Transverse colon (tissue), 4 donors: ENCODE measurements at places on chromosomes 11 and 22. TPM values are rescaled to one million over a fixed set of nuclear protein-coding genes. Genes with fewer than 3 reads are reported as not detected.

- peak; percentile 15 for DNase-seq
These were observed 365.7 kb upstream of the CADM1 start for GRCh38 chr11:115869780-115870431.

GRCh38 chr22:43731988-43732387, 80.1 kb downstream of the EFCAB6 start:
- DNase-seq: no peak

DNA sequence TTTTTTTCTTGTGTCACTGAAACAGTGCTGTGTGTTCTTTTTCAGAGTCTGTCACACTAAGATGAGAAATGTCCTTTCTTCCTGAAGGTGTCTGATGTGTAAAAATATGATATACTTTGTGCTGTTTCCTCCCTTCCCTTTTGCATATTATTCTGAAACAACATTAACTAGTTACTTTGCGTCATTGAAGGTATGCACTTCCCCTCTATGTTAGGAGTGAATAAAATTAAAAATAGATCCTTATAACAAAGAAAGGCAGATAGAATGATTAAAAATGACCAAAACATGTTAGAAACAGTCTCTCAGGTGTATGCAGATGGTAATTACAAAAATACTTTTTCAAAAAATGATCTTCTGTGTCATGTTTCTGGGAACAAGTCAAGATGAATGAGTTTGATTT, 1.6 kb upstream of the RAB30 start:
- DNase-seq: no peak

TECTA gene
- 0.48 TPM for total RNA-seq

DNA sequence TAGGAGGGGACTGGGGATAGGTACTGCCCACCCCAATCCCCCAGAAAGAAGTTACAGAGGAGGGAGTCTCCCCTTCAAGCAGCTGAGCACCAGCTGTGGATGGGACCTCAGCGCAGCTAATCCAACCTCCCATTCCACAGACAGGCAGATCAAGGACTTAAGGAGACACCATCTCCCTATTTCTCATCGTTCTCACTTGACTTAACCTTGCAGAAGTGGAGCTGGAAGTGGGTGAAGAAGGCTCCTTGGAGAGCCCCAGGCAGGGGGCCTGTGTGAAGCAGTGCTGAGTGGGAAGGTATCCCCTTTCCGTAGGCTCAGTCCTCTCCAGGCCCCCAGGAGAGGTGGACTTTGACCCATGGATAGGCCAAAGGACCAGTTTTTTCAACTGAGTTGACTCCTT, 27.3 kb downstream of the USP35 start:
- DNase-seq: no peak

- no peak for DNase-seq
These were observed 8.6 kb upstream of the TRIM29 start for GRCh38 chr11:120146413-120147093.

GRCh38 chr22:49925525-49926128, 7.2 kb downstream of the CRELD2 start:
- DNase-seq: peak; percentile 58

DNA sequence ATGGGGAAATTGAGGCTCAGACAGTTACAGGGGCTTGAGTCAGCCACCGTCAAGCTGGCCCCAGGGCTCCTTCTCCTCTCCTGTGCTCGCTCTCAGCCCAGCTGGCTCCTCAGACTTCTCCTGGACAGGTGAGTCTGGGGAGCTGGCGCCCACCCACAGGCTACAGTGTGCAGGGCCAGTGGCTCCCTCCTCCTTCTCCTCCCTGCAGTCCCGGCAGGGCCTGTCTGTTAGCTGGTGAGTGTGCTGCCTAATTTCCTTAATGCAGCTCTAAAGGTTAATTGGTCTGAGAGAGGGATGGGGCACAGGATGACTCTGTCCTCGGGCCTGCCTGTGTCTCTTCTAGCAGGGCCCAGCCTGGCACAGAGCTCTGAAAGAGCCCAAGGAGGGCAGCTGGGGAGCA, 31.7 kb downstream of the LMO1 start:
- DNase-seq: no peak

SESN3 gene
- 3.4 TPM for total RNA-seq

IGSF9B gene
- total RNA-seq: 15.3 TPM

DNA sequence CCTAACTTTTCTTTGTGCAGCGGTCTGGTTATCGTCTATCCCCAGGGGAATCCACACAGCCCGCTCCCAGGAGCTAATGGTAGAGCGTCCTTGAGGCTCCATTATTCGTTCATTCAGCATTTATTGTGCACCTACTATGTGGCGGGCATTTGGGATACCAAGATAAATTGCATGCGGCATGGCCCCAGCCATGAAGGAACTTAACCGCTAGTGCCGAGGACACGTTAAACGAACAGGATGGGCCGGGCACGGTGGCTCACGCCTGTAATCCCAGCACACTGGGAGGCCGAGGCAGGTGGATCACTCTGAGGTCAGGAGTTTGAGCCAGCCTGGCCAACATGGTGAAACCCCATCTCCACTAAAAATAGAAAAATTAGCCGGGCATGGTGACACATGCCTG, 11.2 kb downstream of the TMEM121B start:
- DNase-seq: no peak

- DNase-seq: no peak
These were observed 28.4 kb downstream of the RASD2 start for GRCh38 chr22:35568751-35569739.

DNA sequence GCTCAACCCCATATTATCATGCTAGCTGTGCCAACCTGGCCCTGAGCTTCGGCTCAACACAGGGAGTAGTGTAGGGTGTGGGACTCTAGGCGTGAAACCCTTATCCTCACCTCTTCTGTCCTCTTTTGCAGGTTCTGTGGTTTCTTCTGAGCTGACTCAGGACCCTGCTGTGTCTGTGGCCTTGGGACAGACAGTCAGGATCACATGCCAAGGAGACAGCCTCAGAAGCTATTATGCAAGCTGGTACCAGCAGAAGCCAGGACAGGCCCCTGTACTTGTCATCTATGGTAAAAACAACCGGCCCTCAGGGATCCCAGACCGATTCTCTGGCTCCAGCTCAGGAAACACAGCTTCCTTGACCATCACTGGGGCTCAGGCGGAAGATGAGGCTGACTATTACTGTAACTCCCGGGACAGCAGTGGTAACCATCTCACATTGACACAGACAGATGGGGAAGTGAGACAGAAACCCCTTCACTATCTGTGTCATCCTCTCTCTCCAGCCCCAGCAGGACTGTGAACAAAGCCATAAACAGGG, 76.4 kb downstream of the GGTLC2 start:
- peak; percentile 46 for DNase-seq

DNA sequence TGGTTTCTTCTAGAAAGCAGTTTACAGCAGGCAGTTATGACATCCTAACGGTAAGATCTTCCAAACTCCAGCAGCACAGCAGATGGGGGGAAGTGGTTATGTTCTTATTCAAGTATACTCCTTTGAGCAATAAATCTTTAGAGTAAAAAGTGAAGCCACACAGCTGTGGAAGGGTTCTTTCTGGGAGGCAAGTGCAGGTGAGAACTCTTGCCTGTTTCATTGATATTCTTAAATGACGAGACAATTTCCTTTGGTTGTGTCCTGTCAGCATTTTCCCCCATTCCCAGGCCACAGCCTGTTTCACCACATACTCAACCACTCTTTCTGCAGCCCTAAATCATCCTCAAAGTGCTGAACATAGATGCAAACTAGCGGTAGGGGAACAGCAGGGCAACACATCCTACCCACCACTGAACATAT, 207.3 kb upstream of the MTNR1B start:
- DNase-seq: no peak

DMC1 gene
- total RNA-seq: 86.2 TPM

- peak; percentile 35 for DNase-seq
These were observed 34.6 kb downstream of the NFAM1 start for GRCh38 chr22:42397332-42398249.

- DNase-seq: no peak
These were observed 1001.1 kb downstream of the BRD1 start for GRCh38 chr22:48826546-48826945.
